ENCODE measurements at places on chromosomes 3 and 15.

DNA sequence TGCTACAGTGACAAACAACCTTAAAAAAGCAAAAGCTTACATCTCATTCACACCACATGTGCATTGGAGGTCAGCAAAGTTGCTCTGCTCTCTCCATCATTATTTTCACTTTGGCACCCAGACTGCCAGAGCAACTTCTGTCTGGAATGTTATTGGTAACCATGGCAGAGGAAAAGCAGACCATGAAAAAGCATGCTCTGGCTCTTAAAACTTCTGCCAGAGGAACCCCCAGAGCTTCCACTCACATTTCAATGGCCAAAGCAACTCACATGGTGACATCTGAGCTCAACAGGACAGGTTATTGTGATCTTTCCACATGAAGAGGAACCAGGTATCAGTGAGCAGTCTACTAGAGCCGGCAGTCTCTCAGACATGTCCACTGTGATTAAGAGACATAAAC lies 21.9 kb upstream of the FRMD5 start:
- no peak for DNase-seq

DNA sequence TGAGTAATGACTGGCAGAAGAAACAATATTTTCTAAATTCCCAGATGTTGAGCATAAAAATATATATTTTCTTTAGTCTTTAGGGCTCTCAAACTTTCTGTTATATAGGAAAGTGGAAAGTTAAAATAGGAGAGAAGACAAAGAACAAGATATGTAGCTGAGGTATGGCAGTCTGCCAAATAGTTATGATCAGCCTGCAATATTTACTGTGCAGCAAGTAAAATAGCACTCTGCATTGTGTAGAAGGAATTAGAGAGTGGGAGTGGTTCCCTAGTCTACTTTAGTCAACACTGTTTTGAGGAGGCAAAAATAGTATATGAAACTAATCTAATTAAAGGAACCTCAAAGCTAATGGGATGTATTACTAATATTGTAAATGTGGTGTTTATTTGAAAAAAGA lies 978.1 kb upstream of the ALCAM start:
- DNase-seq: no peak

GRCh38 chr15:87736891-87737389 lies 519.6 kb downstream of the NTRK3 start:
- no peak for DNase-seq

DNA sequence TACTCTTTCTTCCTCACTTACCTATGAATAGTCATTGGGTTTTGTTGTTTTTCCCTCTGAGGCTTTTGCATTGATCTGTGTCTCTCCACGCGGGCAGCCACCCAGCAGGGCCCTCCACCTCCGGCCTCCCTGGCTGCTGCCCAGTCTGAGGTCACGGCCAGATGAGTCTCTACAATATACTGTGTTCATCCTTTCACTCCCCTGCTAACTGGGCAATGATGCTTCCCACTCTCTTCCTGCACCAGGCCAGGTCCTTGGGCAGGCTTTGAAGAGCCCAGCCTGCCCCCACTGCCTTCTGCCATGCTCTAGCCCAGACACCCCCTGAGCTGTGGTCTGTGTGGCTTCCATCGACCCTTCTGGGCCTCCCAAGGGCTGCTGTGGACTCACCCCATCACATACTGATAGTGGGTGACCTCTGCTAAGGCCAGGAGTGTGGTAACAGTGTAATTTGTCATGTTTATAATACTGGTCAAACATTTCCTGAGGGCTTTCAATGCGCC lies 18.0 kb downstream of the PDIA5 start:
- no peak for DNase-seq

All from posterior vena cava (tissue), 2 donors.